ENCODE measurements at places on chromosomes 12 and 14. TPM values are rescaled to one million over a fixed set of nuclear protein-coding genes. Genes with fewer than 3 reads are reported as not detected.

GRCh38 chr14:59406454-59407245, 58.5 kb downstream of the GPR135 start:
- peak; percentile 53 for DNase-seq
- H3K27me3 ChIP-seq = no peaks in the 10 kb centered on the region
- H3K4me1 ChIP-seq = peaks cover 6% of the 10 kb centered on the region

DNA sequence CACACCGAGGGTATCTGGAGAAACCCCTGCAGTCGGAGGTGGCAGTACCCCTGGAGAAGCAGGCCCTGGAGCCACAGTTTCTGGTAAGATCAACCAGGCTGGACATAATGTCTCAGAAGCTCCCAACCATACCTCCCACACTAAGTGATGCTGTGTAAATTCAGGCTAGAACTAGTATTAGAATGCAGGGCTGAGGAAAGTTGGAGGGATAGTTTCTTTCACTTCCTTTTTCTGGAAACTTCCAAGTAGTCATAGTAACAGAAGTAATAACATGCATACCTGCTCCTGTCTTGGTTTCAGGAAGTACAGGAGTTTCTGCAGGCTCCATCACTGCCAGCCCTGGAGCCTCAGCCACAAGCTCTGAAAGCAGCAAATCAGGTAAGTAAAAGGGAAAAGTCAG, 228.1 kb upstream of the CNTN1 start:
- H3K4me1 ChIP-seq = no peaks in the 10 kb centered on the region
- no peak overlapping the region for H3K27ac ChIP-seq

GRCh38 chr14:38357557-38357956, 101.7 kb upstream of the CLEC14A start:
- no peaks in the 10 kb centered on the region for H3K4me1 ChIP-seq
- DNase-seq = no peak
- no peak overlapping the region for H3K27ac ChIP-seq

GRCh38 chr12:89192429-89192828, 159.9 kb downstream of the DUSP6 start:
- H3K36me3 ChIP-seq = no peaks in the 10 kb centered on the region
- no peak overlapping the region for H3K27ac ChIP-seq
- no peaks in the 10 kb centered on the region for H3K27me3 ChIP-seq

DNA sequence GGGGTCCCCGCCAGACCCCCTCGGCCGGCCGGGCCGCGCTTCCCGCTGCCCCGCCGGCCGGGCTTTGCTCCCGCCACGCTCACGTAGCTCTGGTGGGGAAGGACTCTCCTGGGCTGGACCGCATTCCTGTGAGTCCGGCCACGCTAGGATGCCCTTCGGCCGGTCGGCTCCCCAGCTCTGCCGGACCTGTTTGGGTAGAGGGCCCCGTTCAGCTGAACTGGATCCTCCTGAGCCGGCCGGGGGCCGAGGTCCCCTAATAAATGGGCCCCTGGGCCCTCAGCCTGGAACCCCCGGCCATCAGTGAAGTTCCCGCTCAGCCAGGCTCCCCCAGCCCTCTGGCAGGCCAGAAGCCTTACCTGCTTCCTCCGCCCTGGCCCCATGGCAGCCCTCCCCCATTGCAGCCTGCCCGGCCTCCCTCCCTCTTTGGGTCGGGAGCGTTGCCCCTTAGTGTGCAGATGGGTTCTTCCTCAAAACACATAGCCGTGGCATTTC, 593 bp downstream of the UNC119B start:
- peak overlapping the region; percentile 93 for H3K4me3 ChIP-seq
- peak overlapping the region; percentile 59 for H3K27ac ChIP-seq
- H3K4me1 ChIP-seq = peaks cover 7% of the 10 kb centered on the region
- no peak for DNase-seq
- H3K36me3 ChIP-seq = no peaks in the 10 kb centered on the region

Gene PLEKHH1
- 3.1 TPM for total RNA-seq

DNA sequence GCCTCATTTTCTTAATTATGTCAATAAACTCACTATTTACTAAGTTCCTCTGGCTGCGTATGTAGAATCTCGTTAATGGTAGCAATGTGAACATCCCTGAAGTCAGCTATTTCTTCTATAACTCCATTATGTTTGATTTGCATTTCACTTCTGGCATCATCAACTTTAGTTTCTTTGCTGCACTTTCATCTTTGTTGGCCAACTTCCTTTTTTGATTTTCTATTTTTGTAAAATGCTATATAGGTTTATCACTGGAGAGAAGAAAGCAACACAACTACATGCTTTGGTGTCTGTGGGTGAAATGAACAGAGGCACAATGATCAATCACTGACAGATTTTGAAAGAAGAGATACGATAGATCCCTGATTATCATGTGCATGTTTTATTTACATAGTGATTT, 58.5 kb upstream of the ATF7IP start:
- no peaks in the 10 kb centered on the region for H3K27me3 ChIP-seq
- no peaks in the 10 kb centered on the region for H3K4me1 ChIP-seq
- no peak overlapping the region for H3K27ac ChIP-seq
- H3K36me3 ChIP-seq = no peaks in the 10 kb centered on the region

Gene A2M
- total RNA-seq = 2,945 TPM

Gene KLRF1
- 0.75 TPM for total RNA-seq

Gene ASPG
- total RNA-seq = 151 TPM

- H3K4me1 ChIP-seq = no peaks in the 10 kb centered on the region
- no peaks in the 10 kb centered on the region for H3K27me3 ChIP-seq
- no peak overlapping the region for H3K27ac ChIP-seq
- H3K36me3 ChIP-seq = no peaks in the 10 kb centered on the region
Measured at GRCh38 chr12:1920436-1920835, 2.0 kb upstream of the CACNA2D4 start.

DNA sequence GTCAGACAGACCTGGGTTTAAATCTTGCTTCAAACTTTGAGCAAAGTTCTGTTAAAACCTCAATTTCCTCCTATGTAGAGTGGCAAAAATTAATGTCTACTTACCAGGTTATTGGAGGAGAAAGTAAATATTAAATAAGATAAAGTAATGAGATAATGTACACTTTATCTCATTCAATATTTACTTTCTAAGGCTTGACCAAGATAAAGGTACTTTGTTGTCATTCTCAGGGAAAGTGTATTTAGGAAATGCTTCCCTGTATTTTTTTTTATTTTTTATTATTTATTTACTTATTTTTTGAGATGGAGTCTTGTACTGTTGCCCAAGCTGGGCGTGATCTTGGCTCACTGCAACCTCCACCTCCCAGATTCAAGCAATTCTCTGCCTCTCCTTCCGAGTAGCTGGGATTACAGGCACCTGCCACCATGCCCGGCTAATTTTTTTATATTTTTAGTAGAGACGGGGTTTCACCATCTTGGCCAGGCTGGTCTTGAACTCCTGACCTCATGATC, 4.7 kb downstream of the FAM161B start:
- no peaks in the 10 kb centered on the region for H3K4me1 ChIP-seq
- H3K36me3 ChIP-seq = no peaks in the 10 kb centered on the region
- H3K27me3 ChIP-seq = no peaks in the 10 kb centered on the region
- no peak overlapping the region for H3K4me3 ChIP-seq
- DNase-seq = no peak

GRCh38 chr12:99529966-99530365, 117.6 kb upstream of the GARIN6 start:
- H3K27ac ChIP-seq = no peak overlapping the region
- no peak for DNase-seq
- no peaks in the 10 kb centered on the region for H3K36me3 ChIP-seq
- H3K4me3 ChIP-seq = no peak overlapping the region
- H3K4me1 ChIP-seq = no peaks in the 10 kb centered on the region

Gene RGS6
- not detected for total RNA-seq

- DNase-seq = no peak
- no peaks in the 10 kb centered on the region for H3K36me3 ChIP-seq
- no peak overlapping the region for H3K27ac ChIP-seq
- H3K4me1 ChIP-seq = no peaks in the 10 kb centered on the region
Measured at GRCh38 chr12:48750215-48750614, 33.7 kb upstream of the CCNT1 start.

DNA sequence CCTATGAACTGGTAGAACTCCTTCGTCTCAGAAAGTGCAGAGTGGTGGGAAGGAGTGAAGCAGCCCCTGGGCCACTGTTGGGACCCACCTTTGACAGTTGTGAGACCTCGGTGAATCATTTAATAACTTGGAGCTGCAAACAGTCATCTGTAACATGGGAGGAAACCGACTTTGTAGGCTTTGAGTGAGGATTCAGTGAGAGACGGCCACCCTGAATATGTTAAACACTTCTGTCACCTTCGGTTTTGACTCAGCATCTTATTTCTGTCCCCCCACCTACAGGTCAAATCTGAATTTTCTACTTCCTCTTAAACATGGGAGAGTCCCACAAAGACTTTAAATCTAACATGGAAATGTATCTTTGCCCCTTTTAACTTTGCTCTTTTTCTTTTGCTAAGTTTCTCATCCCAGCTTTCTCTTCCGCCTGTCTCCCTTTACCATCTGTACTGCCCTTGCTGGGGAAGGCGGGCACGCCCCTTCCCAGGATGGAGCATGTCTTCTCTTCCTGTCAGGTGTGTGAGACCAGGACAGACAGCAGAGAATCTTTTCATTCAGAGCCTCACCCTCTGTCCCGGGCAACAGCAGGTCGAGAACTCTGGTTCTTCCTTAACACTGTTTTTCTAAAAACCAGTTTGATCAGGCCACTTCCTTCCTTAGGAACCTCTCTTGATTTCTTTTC, 37.1 kb downstream of the ZC3H14 start:
- no peak for DNase-seq
- H3K27ac ChIP-seq = no peak overlapping the region
- no peaks in the 10 kb centered on the region for H3K4me1 ChIP-seq
- no peak overlapping the region for H3K4me3 ChIP-seq
- no peaks in the 10 kb centered on the region for H3K27me3 ChIP-seq

DNA sequence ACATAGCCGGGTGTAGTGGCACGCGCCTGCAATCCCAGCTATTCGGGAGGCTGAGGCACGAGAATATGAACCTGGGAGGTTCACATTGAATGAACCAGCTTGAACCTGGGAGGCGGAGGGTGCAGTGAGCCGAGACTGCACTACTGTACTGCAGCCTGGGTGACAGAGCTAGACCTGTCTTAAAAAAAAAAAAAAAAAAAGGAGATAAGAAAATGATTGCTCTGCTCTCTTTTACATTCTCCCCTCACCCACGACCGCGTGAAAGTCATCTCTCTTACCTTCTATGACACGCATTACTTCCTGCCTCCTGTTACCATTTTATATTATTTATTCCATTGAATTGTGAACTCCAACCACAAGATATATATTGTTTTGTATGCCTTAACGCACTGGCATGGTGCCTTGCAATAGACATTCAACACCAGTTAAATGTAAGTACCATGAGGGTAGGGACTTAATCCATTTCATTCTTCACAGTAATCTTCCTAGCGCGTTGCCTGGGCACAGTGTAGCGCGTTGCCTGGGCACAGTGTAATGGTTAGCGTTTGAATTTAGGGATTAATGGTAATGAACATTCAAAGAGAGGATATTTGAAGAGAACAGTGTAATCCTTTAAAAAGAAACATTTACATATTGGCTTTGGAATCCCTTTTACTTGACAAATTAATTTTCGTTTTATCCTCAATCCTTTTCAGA, 2.7 kb downstream of the RAP1B start:
- peak overlapping the region; percentile 78 for H3K4me3 ChIP-seq
- no peaks in the 10 kb centered on the region for H3K27me3 ChIP-seq
- peak overlapping the region; percentile 98 for H3K27ac ChIP-seq
- H3K4me1 ChIP-seq = peaks cover 11% of the 10 kb centered on the region
- no peaks in the 10 kb centered on the region for H3K36me3 ChIP-seq
- DNase-seq = no peak

DNA sequence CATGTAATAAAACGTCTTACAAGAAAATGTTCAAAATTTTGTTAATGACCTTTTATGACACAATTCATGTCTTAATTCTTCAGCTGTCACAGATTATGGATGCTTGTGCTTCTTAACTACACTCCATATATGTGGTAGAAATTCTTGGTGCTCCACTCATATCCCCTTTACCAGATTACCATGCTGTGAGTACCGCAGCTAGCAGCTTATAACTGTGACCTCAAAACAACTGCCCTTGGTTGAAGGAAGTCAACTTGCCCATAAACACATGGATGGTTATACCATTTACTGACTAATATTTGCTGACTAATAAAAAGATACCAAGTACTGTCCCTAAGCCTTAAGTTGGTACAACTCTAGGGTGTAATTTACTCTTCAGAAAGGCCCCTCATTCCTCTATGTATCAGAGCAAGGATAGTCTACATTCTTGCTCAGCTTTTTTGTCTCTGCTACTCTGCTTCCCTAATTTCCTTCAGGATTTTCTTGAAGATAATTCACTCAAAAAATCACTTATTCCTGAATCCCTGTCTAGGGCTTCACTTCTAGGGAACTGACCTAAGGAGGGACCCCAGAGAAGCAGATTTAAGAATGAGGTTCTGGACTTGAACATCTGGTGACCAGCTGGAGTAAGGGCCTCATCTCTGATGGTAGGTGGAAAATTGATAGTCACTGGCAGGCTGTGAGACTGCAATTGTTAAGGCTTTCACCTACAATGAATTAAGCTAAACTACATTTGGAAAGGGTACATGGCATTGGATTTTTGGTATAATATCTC, 152.3 kb downstream of the SLC6A15 start:
- H3K27me3 ChIP-seq = no peaks in the 10 kb centered on the region
- no peak for DNase-seq
- no peaks in the 10 kb centered on the region for H3K36me3 ChIP-seq
- no peaks in the 10 kb centered on the region for H3K4me1 ChIP-seq
- H3K4me3 ChIP-seq = no peak overlapping the region

Gene TAS2R14
- total RNA-seq = 4.2 TPM

Gene C3AR1
- 4.0 TPM for total RNA-seq

DNA sequence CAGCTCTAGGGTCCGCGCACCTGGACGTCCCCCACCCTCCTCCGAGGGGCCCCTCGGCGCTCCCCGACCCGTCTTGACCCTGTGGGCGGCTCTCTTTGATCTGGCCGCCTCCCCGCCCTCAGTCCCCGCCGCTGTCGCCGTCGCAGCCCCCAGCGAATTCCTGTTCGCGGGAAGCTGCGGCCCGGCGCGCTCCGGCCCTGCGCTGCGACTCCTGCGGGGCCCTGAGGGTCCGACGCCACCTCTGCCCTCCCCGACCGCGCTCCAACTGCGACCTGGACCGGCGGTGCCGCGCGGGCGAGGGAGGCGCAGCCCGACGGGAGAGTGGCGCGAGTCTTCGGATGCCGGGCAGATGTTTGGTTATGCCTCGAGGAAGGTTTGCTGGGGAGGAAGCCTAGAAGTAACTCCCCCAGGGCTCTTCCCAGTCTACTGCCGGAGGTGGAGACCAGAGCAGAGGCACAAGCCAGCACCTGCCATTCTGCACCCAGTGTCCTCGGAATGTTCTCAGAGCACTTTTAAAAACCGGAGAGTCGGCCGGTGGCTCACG, 440 bp upstream of the ISM2 start:
- no peak for DNase-seq
- H3K36me3 ChIP-seq = no peaks in the 10 kb centered on the region
- H3K27me3 ChIP-seq = no peaks in the 10 kb centered on the region
- H3K27ac ChIP-seq = no peak overlapping the region

Gene MYL2
- 4.3 TPM for total RNA-seq

GRCh38 chr12:122215771-122216170, 10.1 kb downstream of the DIABLO start:
- H3K36me3 ChIP-seq = peaks cover 26% of the 10 kb centered on the region
- H3K27me3 ChIP-seq = no peaks in the 10 kb centered on the region
- DNase-seq = no peak
- H3K4me3 ChIP-seq = no peak overlapping the region

Gene TMEM132C
- total RNA-seq = not detected

GRCh38 chr12:13230500-13230899, 34.0 kb downstream of the EMP1 start:
- no peak overlapping the region for H3K4me3 ChIP-seq
- no peaks in the 10 kb centered on the region for H3K27me3 ChIP-seq
- H3K36me3 ChIP-seq = no peaks in the 10 kb centered on the region
- no peak overlapping the region for H3K27ac ChIP-seq
- no peak for DNase-seq

- H3K36me3 ChIP-seq = no peaks in the 10 kb centered on the region
- no peaks in the 10 kb centered on the region for H3K4me1 ChIP-seq
- H3K27me3 ChIP-seq = no peaks in the 10 kb centered on the region
- no peak overlapping the region for H3K4me3 ChIP-seq
Measured at GRCh38 chr12:114340231-114340630, 65.7 kb downstream of the TBX5 start.
